Stromal cell of bone marrow (primary cell): ENCODE measurements at places on chromosomes 3 and 15.

DNA sequence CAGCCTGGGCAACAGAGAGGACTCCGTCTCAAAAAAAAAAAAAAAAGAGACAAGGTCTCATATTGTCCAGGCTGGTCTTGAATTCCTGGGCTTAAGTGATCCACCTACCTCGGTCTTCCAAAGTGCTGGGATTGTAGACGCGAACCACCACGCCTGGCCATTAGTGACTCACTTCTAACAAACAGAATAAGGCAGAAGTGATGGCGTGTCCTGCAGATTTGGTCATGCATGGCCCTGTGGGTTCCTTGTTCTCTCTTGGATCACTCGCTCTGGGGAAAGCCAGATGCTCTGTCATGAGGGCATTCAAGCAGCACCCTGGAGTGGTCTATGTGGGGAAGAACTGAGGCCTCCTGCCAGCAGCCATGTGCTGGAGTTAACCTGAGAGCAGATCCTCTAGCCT, 27.4 kb upstream of the TJP1 start:
- no peak for DNase-seq

- DNase-seq, result peak; percentile 43
Observed at GRCh38 chr15:52208306-52208946, 17.2 kb upstream of the GNB5 start.

- no peak for DNase-seq
Observed at GRCh38 chr3:186214670-186215069, 105.8 kb upstream of the ETV5 start.

DNA sequence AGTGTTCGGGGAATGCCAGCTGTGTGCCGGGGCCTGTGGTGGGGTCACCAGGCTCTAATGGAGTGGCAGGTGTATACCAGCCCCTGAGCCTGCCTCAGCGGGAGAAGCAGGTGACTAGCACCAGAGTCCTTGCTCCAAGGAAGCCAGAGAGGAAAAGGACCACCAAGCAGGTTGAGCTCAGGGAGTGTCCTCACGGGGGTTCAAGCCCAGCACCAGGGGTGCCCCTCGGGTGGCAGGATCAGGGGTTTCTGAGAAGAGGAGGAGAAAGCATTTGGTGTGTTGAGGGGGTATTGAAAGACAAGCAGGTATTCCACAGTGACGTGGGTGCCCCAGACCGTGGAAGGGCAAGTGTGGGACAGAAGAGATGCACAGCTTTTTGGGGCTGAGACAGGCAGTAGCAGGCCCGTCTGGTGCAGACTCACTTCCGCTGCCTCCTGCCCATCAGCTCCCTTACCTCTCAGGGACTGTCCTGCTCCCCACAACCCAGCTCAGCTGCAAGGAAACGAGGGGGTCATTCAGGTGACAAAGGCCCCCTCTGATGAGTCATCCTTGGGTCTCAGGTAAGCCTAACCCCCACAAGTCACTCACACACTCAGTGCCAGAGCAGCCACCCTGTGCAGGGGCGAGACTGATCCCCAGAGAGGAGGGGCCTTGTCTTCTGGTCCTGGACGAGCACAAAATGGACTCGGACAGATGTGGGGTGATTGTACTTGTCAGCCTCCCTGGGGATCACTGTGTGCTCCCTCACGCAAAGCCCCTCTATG, 21.4 kb upstream of the POC1A start:
- DNase-seq, result no peak

DNA sequence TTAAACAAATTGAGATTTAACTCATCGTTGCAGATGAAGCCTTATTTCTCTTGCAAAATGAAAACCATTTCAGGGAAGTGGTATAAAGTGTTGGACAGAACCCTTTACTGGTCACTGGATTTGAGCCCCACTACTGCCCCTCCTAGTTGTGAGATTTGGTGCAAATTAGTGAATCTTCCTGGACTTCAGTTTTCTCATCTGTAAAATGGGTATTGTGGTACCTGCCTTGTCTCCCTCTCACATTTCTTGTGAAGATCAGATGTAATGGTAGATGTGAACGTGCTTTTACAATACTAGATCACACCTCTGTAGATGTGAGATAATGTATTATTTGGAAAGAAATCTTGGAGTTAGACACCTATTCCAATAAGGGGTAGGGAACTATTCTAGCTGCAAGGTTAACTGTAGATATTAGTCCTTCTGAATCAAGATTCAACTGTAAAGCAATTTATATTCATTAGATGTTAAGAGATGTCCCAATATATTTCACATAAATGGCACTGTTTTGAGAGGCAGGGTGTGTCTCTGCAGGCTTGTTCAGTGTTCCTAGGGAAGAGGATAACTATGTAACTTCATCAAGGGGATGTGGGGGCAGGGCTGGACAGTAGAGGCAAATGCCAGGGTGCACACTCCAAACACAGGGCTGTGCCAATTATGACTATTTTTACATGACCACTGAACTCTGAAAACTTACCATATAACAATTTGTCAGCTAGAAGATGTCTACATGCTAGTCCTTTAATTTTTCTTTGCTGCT, 112.4 kb upstream of the PFN2 start:
- DNase-seq, result no peak

GRCh38 chr3:143482106-143483088, 362.8 kb downstream of the CHST2 start:
- DNase-seq, result peak; percentile 50

GRCh38 chr3:12230877-12231276, 58.0 kb upstream of the PPARG start:
- no peak for DNase-seq

DNA sequence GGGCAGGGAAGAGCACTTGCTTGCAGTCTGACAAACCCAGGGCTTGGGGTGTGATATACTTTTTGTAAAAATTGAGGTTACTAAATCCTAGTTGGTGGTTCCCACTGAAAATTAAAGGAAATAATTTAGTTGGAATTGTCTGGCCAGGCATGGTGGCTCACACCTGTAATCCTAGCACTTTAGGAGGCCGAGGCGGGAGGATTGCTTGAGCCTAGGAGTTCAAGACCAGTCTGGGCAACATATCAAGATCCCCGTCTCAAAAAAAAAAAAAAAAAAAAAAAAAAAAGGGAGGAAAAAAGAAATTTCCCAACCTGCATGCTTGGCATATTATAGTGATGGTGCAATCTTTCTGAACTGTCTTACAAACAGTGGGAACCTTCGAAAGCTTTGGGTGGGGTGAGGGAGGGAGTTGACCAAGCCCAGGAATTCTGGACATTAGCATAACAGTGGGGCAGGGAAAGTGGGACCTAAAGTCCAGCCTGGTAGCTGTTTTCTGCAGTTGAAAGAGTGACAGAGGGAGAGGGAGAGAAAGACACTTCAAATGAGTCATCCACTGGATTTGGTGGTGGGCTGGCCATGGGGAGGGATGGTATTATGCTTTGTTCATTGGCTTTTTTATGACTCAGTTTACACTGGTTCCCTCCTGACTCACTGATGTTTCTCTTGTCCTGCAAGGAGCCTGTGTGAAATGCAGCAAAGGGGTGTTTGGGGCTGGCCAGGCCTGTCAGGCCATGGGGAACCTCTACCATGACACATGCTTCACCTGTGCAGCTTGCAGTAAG, 41.1 kb downstream of the LIMD1 start:
- no peak for DNase-seq

DNA sequence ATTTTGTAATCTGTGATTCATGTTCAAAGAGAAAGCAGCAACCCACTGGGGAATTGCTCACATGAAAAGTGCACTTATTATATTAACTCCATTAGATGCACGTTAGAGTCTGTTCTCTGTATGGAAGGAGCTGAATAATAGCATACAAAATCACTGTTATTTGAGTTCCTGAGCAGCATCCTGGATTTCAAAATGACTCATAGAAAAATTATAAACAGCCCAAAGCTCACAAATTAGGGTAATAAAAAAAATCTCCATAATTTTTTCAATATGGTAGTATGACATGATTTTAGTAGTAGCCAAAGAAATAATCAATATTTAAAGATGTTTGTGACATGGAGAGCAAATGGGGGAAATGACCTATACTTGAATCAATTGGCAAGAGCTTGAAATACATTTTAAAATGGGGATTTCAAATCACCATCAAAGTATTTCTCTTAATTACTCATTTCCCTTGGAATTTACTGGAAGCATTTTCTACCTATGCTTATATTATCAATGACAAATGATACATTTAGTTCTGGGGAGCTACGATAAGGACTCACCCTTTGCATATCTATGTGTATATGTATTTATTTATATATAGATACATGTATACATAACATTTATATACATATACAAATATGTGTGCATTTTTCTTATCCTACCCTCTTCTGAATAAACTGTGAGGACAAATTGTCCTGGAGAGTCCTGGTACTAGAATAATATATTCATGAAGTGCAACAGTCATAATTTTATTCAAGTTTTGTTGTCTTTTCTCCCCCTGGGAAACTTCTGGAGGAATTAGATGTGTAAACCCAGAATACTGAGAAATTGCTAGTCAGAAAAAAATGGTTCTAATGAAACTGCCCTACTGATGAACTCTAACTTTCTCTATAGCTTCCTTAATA, 116.3 kb downstream of the RPL22L1 start:
- DNase-seq, result no peak

- DNase-seq, result peak; percentile 18
Observed at GRCh38 chr3:171566803-171567422, 106.7 kb upstream of the TNIK start.

GRCh38 chr3:1017870-1018269, 75.0 kb upstream of the CNTN6 start:
- DNase-seq, result no peak

- DNase-seq, result no peak
Observed at GRCh38 chr15:70090436-70091296, 7.1 kb downstream of the TLE3 start.

DNA sequence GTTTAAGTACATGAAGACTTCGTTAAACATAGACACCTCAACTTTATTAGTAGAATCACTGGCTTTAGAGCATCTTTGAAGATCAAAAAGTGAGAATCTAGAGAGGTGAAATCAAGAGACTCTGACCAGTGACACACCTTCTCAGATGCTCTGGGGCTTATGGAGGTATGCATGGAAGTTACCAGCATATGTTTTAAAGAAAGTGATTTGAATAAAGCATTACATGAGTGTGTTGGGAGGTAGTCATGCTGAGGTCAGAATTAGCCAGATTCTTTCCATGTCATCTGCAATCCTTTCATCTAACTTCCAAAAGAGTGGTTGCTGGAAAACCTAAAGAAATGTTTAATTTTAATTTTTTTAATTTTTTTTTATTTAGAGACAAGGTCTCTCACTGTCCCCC, 658.0 kb upstream of the GOLIM4 start:
- DNase-seq, result no peak

GRCh38 chr15:71510763-71511162, 299.6 kb upstream of the NR2E3 start:
- no peak for DNase-seq

DNA sequence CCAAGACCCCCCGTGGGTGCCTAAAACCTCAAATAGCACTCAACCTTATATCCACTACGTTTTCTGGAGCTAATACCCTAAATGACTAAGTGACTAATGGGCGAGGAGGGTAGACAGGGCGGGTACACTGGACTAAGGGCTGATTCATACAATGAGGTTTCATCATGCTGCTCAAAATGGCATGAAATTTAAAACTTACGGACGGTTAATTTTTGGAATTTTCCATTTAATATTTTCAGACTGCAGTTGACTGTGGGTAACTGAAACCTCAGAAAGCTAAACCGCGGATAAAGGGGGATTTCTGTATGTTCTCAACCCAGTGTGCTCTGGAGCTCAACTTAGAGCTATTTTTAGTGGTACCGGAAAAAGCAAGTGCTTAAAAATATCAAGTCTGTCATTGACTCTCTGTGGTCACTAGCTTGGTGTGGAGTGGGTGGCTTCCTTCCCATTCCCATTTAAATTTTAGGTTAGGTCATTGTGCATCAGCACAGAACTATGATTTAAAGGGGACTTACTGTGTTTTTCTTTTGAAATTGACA, 72.9 kb downstream of the LRRC28 start:
- DNase-seq, result peak; percentile 85
